Activated naive CD8-positive, alpha-beta T cell treated with anti-CD3 and anti-CD28 coated beads, Interleukin-2, amount 10 ng/mL, durations not matched to agents 7 days and 5 days (primary cell): ENCODE measurements at places on chromosomes 6 and 20. TPM values are rescaled to one million over a fixed set of nuclear protein-coding genes. Genes with fewer than 3 reads are reported as not detected.

The TRIM10 gene
- not detected for total RNA-seq

The ALDH8A1 gene
- 1.4 TPM for total RNA-seq

The HRH3 gene
- total RNA-seq = not detected

The LST1 gene
- total RNA-seq = 105 TPM

The OLIG3 gene
- total RNA-seq = not detected

The TNFRSF6B gene
- total RNA-seq = not detected
